Transverse colon (tissue), 4 donors: ENCODE measurements at places on chromosomes 12 and 14. TPM values are rescaled to one million over a fixed set of nuclear protein-coding genes. Genes with fewer than 3 reads are reported as not detected.

Gene FIGNL2
- not detected for total RNA-seq

DNA sequence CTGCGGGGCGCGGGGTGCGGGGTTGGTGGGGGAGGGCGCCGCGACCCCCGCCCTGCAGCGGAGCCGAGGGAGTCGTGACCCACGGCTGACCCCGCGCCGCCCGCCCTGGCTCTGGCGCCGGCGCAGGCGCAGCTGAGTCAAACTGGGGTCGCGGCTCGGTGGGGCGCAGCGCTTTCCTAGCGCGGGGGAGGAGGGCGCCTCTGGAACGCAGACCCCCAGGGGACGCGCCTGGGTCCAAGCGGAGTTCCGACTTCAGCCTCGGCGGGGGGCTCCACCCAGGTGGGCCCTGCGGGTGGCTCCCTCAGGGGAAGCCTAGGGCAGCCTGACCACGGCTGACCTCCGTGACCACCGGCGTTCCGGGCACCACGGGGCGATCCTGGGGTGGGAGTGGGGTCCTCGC lies 467 bp upstream of the ANHX start:
- no peak for DNase-seq

DNA sequence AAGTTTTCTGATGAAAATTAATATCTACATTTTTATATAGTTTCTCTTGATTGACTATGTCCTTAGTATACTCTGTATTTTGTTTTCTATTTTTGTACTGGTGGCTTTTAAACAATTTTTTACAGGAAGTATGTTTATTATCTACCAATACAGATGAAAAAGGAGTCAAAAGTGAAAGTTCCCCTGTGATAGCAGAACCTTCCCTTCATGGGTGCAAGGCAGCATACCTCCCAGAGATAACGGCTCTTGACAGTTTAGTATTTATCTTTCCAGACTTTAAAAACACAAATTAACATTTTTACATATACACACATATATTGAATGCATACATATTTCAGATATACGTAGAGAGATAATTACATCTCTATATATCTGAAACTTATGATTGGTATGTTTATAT lies 17.1 kb upstream of the FAM234B start:
- DNase-seq: no peak

Gene RBP5
- 0.55 TPM for total RNA-seq

Gene SLC24A4
- not detected for total RNA-seq

DNA sequence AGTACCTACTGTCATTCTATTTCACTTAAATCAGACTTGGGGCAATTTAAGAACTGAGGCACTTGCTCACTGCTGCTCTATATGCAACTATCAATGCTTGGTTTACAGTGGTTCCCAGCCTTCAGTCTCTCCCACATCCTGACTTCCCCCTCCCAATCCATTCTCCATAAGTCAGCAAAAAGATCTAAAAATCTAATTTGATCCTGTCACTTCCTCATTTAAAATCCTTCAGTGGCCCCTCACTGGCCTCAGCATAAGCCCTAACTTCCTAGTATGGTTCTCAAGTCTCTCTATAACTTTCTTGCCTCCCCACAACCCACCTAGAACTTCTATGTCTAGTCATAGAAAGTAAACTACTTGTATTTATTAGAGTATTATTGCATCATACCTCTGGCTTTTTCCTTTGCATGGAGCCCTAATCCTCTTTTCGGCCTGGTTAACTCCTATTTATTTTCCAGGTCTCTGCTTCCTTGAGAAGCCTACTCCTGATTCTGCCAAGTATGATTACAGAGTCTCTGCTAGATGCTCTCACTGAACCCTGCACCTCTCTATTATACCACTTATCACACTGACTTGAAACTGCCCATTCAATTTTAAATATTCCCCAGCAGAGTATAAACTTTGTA lies 130.6 kb downstream of the RALGAPA1 start:
- DNase-seq: no peak

DNA sequence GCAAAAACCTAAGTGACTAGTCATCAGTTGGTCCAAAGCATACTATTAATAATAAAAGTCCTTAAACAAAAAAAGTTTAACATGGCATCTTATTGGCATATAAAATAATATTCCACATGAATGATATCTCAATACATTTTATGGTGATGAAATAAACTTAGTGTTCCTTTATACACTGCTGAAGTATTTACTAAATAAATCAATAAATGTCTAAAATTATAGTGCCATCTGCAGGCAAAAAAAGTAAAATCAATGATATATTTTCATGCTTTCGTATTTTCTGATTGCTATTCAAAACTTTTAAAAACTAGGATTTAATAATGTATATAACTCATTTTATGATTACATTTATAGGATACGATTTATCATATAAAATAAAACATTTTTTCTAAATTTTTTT lies 30.5 kb downstream of the PUS7L start:
- no peak for DNase-seq

- no peak for DNase-seq
Measured at GRCh38 chr14:92501891-92502351, 11.7 kb upstream of the RIN3 start.

Gene FGD6
- 37.0 TPM for total RNA-seq

GRCh38 chr12:120214626-120215356 lies 13.9 kb upstream of the RPLP0 start:
- no peak for DNase-seq

Gene SYNDIG1L
- total RNA-seq: not detected

DNA sequence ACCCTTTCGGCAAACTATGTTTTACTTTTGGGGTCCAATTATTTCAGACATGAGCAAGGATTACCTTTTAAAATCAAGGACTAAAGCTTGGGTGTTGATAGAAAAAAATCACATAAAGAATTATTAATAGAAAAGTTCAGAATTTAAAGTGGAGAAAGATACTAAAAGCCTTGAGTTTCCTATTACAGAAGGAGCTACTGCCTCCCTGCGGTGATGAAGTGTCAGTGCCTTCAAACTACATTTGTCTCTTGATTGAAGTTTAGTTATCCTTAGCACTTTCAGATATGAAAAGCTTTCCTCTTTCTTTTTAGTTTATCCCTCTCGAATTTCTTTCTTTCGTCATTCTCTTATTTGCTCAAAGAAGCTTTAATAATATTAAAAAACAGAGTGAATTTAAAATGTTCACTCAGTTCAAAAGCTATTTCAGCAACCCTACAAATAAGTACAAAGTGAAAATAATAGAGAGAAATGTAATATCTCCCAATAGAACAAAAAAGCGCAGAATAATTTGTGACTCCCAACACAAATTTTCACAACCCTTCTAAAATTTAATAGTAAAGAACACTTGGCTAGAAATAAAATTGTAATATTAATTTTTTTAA lies 87.6 kb downstream of the SEC23A start:
- peak; percentile 15 for DNase-seq

Gene IFNG-AS1
- total RNA-seq: 0.68 TPM

Gene LTA4H
- 67.5 TPM for total RNA-seq

Gene PIK3C2G
- total RNA-seq: 2.7 TPM

- no peak for DNase-seq
Measured at GRCh38 chr12:26941215-26941594, 2.9 kb downstream of the FGFR1OP2 start.

DNA sequence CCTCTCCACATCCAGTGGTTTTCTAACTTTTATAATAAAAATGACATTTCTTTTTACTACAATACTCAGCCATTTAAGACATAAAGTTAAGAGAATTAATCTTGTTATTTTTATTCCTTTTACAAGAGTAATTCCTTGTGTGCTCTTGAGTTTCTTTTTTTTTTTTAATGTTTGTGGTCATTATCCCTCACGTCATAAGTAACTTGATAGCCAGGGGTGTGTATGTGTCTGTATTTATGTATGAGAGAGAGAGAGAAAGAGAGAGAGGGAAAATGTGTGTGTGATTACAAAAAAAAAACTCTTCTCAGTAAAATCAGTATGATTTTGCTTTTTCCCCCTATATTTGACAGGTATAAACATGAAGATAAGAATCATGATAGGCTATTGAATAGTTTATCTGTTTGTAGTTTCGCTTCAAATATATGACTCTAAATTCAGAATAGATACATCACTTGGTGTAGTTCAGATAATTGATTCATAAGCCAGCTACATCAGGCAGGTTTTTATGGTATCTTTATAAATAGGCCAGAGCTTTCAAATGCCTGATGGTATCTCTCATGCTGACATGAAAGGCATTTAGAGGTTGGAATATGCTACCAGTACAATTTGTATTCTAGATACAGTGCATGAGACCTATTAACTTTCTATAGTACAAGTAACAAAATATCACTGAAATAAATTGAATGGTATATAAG lies 34.9 kb downstream of the RERGL start:
- no peak for DNase-seq

GRCh38 chr12:128425666-128426331 lies 158.8 kb downstream of the TMEM132C start:
- no peak for DNase-seq

Gene OR11H6
- not detected for total RNA-seq

- no peak for DNase-seq
Measured at GRCh38 chr14:105578070-105578469, 51.7 kb downstream of the TMEM121 start.

- no peak for DNase-seq
Measured at GRCh38 chr14:104431929-104432541, 147.5 kb upstream of the C14orf180 start.

GRCh38 chr14:87045246-87045645 lies 947.7 kb downstream of the GALC start:
- DNase-seq: no peak

DNA sequence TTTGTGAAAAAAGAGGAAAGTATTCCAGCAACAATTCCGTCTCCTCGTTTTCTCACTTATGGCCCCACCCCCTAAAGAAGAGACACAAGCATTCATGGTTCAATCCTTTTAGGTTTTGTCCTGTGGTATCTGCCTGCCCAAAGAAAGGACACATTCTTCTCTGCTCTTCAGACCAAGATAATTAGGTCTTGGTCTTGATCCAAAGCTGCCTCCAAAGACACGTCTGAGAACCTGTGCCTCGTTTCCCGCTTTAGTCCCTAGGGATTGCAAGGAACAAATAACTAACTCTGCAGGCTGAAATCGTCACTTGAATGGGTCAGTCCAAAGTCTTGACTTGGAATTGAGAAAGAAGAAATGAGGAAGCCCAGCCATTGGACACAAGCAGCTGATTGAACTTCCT lies 202.7 kb upstream of the FAR2 start:
- no peak for DNase-seq

DNA sequence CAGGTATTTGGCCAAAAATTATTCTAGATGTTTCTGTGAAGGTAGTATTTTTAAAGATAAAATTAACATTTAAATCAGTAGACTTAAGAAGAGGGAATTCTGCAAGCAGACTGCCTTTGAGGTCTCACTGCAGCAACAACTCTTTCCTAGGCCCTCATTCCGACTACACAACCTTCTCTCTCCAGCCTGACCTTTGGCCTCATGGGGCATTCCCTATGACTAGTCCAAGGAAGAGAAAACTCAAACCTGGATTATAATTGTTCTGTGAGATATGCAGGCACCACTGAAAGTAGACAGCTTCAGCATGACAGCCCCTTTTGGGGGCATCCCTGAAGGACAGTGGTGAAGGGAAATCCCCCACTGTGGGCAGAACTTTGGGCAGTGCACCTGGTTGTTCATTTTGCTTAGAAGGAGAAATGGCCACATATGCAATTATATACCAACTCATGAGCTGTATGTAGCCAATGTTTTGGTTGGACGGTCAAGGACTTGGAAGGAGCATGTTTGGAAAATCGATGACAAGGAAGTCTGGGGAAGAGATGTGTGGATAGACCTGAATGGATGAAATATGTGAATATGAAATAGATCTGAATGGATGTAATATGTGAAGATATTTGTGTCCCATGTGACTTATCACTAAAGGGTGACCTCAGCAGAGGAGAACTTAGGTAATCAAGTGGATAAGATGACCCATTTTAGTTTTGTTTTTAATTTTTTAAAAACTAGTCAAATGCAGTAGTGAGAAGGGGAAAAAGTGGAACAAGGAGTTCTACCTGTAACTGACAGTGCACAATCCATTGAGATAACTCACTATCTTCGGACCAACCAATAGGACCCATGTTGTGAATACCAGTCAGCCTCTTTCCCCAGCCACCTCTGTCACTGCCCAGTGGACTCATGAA lies 233.3 kb upstream of the FOXN3 start:
- no peak for DNase-seq

Gene WNT1
- total RNA-seq: not detected

DNA sequence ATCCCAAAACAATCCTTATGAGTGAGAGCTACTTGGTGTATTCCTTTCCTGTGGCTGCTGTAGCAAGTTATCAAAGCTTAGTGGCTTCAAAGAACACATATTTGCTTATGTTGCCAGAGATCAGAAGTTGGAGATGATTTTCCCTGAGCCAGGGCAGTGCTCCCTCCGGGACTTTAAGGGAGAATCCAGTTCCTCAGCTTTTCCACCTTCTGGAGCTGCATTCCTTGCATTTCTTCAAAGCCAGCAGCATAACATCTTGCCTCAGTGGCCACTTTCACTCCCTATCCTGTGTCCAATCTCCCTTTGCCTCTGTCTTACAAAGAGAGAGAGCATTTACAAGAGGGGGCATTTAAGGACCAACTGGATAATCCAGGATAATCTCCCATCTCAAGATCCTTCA lies 33.7 kb downstream of the P2RX7 start:
- DNase-seq: no peak

GRCh38 chr14:81802341-81802740 lies 268.7 kb upstream of the SEL1L start:
- DNase-seq: no peak
